Uterus (tissue), 4 donors: ENCODE measurements at places on chromosomes 2 and 18.

- DNase-seq = peak; percentile 55
Observed at GRCh38 chr2:9554921-9555296, 721 bp downstream of the ADAM17 start.

- DNase-seq = no peak
Observed at GRCh38 chr2:152537081-152537651, 180.1 kb downstream of the PRPF40A start.

GRCh38 chr2:18614041-18614440 lies 24.7 kb upstream of the NT5C1B start:
- no peak for DNase-seq

DNA sequence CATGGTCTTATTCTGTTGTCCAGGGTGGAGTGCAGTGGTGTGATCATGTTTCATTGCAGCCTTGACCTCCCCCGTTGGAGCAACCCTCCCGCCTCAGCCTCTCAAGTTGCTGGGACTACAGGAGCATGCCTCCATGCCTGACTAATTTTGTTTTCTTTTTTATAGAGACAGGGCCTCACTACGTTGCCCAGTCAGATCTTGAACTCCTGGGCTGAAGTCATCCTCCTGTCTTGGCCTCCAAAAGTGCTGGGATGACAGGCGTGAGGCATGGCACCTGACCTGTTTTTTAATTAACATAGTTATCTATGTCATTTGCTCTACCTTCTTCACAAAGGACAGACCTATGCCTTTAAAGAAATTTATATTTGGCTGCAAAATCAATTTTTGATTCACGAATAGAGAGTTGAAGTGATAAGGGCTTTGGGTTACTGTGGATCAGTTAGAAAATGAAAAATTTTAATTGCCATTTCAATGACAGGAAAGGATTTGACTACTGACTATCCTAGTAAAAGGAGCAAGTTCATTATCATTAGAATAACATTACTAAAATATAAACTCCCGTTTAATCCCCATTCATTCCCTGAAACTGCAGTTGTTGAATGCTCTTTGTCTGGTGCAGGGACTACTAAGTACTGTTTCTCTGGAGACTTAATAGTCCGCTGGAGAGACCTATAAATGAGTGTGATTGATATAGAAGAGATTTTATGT lies 3.7 kb downstream of the RNF138 start:
- DNase-seq = no peak

DNA sequence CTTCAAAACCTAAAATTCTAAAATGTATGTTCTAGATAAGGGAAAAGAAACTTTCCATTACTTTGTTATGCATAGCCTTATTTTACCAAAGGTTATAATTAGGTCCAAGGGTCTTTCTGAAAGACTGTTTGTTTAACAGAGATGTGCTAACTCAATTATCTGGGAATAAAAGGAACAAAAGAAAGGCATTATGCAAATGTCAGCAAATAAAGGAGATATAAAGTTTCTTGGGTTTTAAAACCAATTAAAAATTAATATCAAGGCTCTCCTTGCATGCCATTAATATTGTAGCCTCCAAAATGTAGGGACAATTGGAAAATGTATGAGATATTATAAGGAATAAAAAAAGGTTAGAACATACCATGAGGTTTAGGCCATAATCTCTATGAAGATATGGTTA lies 87.8 kb upstream of the DOCK10 start:
- DNase-seq = no peak

- no peak for DNase-seq
Observed at GRCh38 chr2:215900203-215900611, 113.1 kb downstream of the MREG start.
